ENCODE measurements at places on chromosomes 3 and 15.

DNA sequence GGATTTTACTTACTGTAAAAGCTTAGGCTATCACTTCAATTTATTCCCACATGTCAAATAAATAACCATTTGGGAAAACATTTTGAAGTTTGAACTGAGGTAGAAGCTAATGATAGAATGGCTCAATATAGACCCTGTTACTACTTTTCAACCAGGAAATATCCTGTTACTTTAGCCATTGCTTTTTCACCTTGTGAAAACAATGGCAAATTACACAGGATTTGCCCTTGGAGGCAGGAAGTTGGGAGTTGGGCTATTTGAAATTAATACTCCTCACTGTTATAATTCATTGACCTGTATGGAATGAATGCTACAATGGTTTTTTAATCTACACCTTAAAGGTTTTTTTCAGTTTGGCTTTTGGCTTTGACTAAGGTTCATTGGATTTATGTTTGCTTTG lies 98.1 kb upstream of the UBE2E2 start:
- DNase-seq = no peak

- DNase-seq = no peak
These were observed 189.0 kb upstream of the HES1 start for GRCh38 chr3:193946945-193947344.

- DNase-seq = no peak
These were observed 3.5 kb upstream of the TGM5 start for GRCh38 chr15:43270113-43270665.

DNA sequence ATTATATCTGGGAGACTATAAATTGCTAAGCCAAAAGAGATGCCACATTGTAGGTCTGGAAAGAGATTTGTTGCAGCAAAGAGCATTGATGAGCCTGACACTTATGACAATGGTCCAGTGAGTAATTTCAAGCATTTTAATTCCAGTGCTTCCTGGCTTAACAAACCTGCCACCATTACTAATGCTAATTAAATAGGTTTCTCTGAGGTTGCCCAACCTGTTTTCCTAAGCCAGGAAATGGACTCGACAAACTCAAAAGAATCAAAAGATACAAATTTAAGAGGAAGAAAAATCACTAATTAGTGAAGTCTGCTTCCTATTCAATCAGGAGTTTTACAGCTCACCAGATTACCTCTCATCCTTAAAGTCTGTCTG lies 36.7 kb upstream of the CTDSPL start:
- no peak for DNase-seq

- peak; percentile 32 for DNase-seq
These were observed 21.4 kb upstream of the NR2C2 start for GRCh38 chr3:14925729-14926591.

DNA sequence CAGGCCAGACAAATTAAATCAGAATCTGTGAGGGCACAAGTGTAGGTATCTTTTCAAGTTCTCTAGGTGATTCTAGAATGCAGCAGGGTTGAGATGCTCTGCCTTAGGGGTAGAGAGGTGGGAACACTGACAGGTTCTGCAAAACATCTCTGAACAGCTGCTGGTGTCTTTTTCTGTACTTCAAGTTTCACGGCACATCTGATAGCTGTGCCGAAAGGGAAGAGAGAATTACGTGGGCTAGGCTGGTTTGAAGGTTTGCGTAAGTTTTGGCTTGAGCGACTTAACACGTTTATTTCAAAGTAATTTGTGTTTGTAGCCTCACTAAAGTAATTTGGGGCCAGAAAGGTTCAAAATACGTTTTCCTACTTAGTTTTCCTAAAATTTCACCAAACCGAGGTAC lies 22.5 kb downstream of the PXK start:
- no peak for DNase-seq

DNA sequence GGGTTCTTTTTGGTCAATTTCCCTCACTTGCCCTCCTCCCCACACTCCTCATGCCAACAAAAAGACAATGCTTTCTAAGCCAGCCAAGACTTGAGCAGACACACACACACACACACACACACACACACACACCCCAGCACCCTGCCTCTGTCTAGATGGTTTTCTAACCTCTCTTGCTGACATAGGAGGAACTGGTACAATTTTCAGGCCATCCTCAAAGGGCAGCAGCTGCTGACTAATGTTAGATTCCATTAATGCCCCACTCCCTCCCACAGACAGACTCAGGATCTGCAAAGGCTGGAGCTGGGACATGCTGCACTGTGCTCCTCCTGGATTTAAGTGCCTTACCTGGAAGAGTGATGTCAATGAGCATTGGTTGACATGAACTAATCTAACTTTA lies 438.4 kb downstream of the OCA2 start:
- DNase-seq = no peak

DNA sequence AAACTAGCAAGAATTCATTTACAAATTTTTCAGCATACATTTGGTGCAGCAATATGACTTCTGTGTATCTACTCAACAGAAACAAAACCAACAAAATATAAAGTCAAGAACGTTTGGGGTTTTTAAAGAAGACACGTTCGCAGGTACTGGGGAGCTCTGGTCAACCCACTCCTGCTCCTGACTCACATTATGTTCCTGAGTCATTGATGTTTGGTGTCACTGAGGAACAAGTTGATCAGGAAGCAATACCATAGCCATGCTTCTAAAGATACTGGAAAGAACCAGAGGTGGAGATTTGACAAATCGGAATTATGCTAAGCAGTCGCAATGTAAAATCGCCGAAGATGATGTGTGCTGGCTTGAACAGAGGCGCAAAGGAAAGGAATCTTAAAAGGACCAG lies 22.0 kb downstream of the SLC4A7 start:
- DNase-seq = no peak

DNA sequence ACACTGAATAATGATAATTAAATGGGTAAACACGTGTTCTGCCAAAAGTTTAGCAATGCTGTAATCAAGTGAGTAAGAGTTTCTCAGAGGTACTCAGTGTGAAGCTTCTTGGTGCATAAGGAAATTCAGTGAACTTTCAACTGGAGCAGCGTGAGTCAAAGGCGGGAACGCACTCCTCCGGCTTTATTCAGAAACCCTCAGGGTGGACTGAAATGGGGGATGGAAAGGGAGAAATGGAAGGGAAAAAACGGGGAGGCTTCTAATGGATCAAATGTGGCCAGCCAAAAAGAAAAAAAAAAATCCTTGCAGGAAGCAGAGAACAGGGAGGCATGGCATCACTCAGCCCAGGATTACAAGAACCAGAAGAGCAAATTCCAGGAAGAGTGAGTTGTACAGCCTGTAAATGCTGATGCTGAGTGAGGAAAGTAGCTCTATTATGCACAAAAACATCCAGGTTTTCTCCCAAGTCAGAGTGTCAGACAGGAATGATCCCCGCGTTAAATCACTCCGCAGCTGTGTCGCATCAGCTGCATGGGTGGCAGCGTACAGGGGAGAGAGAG lies 85.3 kb downstream of the ASB7 start:
- no peak for DNase-seq

- DNase-seq = no peak
These were observed 145.2 kb downstream of the SSR3 start for GRCh38 chr3:156409694-156410093.

DNA sequence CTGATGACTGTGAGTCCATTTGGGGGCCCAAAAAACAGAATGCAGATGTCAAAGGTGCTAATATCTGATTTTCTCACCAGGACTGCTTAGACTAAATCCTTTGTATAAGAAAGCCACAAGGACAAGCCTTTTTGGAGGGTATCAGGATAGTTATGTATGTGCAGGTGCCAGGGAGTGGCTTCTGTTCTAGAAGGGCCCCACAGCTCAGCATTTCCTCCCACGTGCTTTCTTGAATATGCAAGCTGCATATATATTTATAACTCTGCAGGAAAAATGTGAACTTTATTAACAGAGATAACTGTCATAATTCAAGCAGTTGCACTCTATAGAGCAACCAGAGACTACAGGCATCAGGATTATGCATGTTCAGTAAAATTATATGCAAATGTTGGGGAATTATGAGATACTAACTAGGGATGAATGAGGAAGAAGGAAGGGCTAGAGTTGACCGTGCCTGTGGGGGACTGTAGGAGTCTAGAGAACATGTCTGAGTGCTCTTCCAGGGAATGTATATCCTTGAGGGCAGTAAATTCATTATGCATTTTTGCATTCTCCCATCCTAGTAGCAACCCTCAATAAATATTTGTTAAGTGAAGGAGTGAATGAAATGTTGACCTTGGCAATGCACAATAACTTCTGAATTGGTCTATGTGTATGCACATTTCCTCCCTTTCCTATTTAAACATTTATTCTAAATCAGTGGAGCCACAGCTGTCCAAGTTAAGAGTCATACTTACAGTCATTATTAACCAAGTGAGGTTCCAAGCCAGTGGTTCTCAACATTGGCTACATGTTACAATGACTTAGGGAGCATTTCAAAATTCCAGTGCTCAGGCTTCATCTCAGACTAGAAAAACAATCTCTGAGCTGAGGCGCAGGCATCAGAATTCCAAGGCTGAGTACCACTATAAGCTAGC lies 94.8 kb upstream of the ANKRD28 start:
- no peak for DNase-seq

DNA sequence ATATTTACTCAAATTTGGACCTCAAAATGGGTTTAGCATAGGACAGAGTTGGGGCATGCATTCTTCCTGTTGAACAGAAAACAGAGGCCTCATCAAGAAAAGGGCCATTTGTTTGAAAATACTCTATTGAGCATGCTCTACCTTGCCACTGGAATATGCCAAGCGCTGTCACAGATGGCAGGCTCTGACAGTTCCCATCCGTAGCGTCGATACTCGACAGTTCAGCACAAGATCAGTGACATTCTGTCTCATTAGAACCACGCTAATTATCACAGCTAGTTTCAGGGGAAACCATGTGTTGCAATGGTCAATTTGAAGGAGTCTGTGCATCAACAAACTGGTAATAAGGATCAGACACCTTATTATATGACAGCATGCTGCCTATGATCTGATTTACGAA lies 54.5 kb downstream of the SATB1 start:
- DNase-seq = no peak

DNA sequence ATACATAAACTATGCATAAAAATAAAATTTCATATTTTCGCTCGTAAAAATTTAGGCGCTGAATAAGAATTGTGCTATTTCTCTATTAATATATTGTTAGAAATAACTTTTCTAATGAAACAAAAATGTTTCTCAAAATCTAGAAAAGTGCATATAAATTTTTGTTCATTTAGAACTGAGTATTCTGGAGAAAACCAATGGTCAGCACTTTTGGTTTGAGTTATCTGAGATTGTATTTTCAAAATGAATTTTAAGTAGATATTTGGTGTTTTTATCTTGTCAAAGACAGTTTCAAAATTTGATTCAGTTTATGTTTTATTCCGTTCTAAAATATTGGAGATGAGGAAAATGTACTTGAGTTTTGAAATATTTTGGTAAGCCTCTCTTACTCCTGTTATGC lies 13.9 kb downstream of the MYNN start:
- DNase-seq = no peak

DNA sequence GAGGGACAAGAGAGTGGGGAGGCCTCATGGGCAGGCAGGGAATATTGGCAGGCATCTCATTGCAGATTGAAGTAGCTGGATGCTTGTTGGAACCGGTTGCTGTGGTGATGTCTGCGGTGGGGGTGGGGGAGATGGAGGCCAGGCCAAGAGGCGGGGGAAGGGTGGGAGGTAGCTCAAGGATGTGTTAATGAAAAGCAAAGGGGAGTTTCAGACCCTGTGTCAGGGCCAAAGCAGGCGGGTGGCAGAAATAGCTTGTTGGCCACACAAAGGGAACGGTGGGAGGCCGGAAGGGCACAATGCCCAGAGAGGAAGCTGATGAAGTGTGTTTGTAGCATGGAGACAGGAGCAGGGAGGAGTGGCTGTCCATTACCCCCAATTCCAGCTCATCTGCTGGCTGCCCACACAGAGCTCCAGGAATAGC lies 28.0 kb downstream of the CCDC33 start:
- no peak for DNase-seq

DNA sequence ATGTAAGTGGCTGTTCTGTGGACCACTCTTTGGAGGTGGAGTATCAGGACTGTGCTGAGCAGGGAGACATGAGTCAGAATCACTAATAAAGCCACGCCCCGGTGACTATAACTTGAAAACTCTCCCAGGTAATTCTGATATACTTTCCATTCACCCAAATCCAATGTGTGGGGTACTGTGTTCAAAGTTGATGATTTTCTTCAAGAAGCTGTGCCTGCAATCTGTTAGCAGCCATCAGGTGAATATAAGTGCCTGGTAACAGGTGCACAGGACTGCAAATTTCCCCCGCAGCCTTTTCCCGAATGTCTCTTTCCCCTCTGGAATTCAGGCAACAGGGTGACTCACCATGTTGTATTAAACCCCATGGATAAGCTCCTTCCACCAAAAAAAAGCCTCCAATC lies 17.0 kb downstream of the MAGI1 start:
- DNase-seq = no peak

GRCh38 chr3:25856902-25857518 lies 67.1 kb downstream of the OXSM start:
- no peak for DNase-seq

- no peak for DNase-seq
These were observed 283.6 kb upstream of the RARB start for GRCh38 chr3:25144430-25144829.

DNA sequence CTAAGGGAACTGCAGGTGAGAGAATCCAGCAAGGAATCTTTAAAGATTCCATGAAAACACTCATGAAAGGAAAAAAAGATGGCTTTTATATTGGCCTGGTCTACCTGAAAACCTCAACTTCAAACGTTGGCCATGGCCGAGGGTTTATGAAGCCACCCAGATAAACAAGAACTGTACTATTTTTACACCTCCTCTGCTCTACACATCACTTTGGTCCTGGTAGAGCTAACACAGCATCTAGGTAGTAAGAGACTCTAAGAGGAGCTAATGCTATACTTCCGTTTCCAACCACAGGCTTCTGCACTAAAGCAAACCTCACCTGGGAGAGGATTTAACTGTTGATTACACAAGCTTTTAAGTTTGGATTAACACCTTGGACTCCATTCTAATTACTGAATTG lies 466.2 kb downstream of the FGF12 start:
- no peak for DNase-seq

DNA sequence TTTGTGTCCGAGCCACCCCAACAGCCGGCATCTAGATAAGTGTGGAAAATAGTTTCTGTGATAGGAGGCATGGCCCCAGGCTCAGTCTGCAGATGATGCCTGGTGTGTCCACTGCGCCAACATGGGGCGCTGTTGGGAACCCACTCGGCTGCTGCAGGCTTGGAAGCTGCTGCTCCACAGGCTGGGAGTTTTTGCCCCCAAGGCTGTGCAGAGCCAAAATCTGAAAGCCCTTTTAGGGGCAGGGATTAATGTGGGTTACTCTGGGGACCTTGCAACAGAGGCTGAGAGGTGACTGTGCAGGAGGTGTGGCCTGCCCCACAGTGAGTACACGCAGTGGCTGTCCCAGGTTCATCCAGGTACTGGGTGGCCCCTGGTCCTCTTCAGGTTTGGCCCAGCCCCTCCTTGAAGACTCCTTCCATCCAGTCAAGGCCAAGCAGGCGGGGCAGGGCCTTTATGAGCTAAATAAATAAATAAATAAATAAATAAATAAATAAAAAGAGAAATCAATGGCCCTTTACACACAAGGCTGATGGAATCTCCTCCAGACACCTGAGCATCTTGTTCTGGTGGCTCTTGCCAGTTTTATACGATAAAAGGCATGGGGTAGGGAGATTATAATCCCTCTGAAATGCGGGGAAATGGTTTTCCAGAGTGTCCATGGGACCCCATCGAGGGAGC lies 73.8 kb downstream of the AAGAB start:
- no peak for DNase-seq

- DNase-seq = no peak
These were observed 311.5 kb downstream of the ULK4 start for GRCh38 chr3:41650406-41650805.

GRCh38 chr15:36867436-36867835 lies 232.9 kb downstream of the MEIS2 start:
- no peak for DNase-seq

Data from stimulated activated CD4-positive, alpha-beta T cell treated with anti-CD3 and anti-CD28 coated beads, Interleukin-12 subunit alpha, Interleukin-12 subunit beta, amount 100 ng/mL, for 48 hours (primary cell).